Kidney (tissue), 22 donors: ENCODE measurements at places on chromosomes 11 and 22. TPM values are rescaled to one million over a fixed set of nuclear protein-coding genes. Genes with fewer than 3 reads are reported as not detected.
A peak's percentile ranks its signal among the peaks of the same experiment; 100 is the strongest.

DNA sequence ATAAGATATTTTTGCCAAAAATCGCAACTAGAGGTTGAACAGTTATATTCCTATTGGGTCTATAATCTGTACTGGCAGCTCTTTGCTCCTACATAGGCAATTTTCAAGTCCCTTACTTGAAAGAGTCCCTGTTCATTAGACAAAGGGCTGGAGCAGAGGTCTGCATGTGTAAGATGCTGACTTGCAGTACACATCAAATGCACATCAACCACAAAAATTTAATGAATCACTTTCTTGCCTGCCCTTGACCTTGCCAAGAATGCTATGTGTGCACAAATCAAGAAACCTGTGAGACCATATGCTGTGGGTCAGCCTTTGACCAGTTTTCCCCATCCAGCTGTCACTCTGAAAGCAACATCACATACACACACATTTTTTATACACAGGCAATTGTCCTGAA lies 661.5 kb downstream of the LRRC4C start:
- no peak for DNase-seq

DNA sequence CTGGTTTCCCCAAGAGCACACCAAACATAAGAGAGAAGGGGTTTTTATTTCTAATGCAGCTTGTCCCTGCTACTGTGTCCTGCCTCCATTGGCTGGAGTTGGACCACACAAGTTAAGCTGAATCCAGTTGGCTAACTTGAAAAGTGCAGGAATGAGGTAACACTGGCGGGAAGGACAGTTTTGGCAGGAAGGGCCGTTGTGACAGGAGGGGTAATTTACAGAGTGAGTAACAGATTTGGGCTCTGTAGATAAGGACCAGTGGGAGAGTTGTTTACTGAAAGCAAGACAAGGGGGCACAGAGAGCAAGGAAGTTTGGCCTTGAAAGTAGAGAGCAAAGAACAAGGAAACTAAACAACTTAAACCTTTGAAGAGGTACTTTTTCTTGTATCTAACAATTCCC lies 1623.3 kb upstream of the RAG2 start:
- no peak for DNase-seq

GAL3ST3 gene
- polyA plus RNA-seq = 7.6 TPM

DNA sequence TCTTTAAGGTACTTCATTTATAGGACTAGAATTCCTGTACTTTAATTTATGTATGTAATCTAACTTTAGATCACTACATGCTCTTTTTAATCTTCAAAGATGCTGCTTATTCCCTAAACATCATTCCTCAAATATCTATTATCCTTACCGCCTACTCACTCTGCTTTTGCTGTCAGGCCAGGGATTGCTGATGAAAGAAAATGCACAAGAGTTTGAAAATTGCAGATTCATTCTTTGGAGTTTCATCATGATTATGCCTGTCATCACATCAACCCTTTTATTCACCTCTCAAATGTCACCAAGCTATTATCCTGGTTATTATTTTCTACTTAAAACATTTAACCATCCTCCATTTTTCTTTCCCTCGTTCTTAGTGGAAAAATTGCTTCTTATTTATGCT lies 802.7 kb downstream of the METTL15 start:
- DNase-seq = no peak

DNA sequence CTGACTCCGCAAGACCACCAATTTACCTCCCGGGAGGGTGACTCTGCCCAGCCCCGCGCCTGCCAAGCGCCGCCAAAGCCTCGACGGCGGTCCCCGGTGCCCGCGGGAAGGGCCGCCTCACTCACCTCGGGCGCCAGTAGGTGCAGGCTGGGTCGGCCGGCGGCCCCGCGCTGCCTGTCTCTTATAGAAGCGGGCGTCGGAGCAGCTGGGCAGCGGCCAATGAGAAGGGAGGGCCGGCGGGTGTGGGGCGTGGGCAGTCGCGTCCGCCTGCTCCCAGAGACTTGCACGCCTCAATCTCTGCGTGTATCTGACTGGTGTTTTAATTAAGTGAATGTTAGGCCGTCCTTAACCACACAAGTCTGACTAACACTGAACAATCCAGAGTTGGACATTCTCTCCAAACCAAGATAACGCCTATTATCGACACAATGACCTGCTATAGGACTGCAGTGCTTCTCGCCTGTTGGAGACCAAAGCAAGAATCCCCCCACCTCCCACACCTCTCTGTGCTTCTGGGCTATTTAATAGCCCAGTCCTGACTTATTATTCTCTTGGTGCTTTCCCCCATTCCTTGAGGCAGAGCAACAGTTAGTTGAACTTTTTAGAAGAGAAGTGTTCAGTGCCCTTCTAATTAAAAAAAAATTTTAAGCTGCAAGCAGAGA lies at the start of gene TPH1:
Gene TPH1, minus strand, starts transcription at position 154 of the 662 bp plus-strand sequence. CDS start 5,507 bp downstream, outside the sequence.
- peak; percentile 65 for DNase-seq

- DNase-seq = no peak
Measured at GRCh38 chr11:1763336-1763795, 361 bp downstream of the CTSD start.

- no peak for DNase-seq
Measured at GRCh38 chr11:11967669-11968510, 40.5 kb downstream of the DKK3 start.

DNA sequence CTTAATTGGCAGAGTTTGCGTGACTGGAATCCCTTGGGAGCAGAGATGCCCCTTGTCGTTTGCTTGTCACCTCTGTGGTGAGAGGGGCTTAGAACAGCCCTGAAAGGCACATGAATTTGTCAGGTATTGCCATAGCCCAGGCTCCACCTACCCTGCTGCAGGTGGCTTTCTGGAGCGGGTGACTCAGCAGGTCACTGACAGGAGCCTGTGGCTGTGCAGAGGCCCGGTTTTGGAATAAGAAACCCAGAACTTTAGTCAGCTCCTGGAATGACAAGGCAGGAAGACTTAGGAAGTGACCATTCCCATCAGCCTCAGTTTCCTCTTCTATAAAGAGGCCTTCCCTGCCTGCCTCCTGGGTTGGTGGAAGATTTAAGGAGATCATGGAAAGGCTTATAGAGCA lies 539.7 kb downstream of the INSC start:
- DNase-seq = peak; percentile 65

DNA sequence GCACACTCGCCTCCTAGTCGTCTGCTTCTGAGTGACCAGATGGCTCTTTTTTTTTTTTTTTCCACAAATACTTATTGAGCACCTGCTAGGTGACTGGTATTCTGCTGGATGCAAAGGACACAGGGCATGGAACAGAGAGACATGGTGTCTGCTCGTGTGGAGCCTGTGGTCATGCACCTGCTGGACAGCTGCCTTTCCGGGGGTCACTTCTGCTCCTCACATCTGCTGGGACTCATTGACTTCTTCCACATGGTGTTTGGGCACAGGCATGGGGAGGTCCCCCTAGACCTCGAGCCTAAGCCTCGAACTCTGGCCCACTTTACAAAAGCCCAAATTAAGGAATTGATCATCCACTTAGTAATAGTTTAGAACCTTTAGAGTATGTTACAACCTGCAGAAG lies 39.5 kb upstream of the EMID1 start:
- DNase-seq = no peak

CNTN5 gene
- 0.11 TPM for polyA plus RNA-seq

ESAM gene
- polyA plus RNA-seq = 85.8 TPM

DNA sequence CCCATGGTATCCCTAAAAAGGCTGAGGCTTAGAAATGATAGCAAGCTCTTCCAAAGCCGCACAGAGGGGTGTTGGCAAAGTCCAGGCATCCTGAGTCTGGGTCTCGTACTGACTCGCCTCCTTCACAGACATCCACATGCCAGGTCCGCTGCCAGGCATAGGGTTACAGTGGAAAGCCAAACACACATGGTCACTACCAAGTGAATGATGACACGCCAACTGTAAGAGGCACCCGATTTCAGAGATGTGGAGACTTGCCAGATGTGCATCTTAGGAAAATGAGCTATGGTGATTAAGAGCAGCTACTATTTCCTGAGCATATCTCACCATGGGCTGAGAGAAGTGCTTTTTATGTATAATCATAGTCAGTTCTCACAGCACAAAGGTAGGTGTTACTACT lies 314.9 kb downstream of the MIAT start:
- no peak for DNase-seq

DNA sequence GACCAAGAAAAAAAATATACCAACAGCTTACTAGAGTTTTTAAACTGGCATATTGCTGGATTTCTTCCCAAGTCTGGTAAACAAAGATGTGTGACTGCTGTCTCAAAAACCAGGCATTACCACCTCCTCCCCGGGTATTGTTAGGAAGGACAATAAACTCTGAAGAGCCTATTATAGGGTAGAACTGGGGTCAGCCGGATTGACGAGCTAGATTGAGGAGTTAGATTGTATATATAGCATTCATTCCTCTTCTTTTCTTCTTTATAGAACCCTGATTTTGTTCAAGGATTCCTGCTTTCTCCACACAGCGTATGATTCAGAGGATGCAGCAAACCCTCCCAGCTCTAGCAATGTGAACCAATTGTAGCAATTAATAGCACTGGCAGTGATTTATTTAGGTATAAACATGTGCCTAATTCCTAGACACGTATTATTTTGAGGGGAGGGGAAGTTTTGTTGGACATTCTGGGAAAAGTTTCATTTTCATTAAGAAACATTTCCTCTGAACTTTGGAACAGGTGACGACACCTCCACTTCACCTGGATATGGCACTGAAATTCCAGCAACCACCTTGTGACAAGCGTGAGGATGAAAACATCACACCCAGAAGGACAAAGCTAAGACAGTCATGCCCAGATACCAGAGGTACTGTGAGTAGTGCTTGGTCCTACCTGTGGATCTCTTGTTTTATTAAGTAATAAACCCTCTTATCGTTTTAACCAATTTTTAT lies 679.4 kb upstream of the KIRREL3 start:
- no peak for DNase-seq

- peak; percentile 79 for DNase-seq
Measured at GRCh38 chr11:127105593-127106541, 105.3 kb upstream of the KIRREL3 start.

- DNase-seq = no peak
Measured at GRCh38 chr11:83069441-83070043, 2.2 kb downstream of the RAB30 start.

OR5T2 gene
- not detected for polyA plus RNA-seq
